ENCODE measurements at places on chromosomes 3 and 15.

DNA sequence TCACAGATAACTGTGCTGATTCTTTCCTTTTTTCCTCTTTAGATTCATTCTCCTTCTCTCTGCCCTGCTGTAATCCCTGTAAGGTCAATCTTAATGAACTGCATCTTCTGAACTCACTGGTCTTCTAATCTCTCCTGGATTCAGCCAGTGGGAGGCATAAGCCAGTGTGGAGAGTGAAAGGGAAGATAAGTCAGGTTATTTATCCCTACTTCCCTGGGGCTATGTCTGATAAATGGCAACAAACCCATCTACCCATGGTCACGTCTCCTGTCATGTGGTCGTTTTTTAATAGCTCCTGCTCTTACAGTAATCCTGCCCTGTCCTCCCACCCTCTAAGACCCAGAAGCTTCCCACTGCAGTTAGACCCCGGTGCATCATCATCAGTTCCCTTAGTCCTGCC, 199.6 kb upstream of the NAALADL2 start:
- no peak for DNase-seq

GRCh38 chr15:49121901-49122300, 33.5 kb downstream of the COPS2 start:
- no peak for DNase-seq

DNA sequence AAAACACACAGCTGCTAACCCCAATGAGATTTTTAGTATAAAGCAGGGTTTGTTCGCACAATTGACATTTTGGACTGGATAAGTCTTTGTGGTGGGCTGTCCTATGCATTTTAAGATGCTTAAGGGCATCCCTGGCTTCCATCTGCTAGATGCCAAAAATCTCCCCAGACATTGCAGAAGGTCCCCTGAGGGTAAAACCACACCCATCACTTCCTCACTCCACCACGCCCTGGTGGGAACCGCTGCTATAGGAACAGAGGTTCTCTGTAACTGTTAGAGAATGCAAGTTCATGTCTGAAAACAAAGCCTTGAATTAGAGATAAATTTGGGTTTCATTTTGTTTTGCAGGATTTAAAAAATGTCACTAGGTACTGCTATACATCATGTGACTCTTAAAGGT, 67.7 kb downstream of the ARHGEF26 start:
- no peak for DNase-seq

GRCh38 chr3:120170223-120170622, 76.0 kb upstream of the GSK3B start:
- DNase-seq = no peak

GRCh38 chr15:52796753-52797520, 6.8 kb upstream of the ONECUT1 start:
- DNase-seq = no peak

GRCh38 chr3:129574206-129574605, 31.2 kb downstream of the H1-8 start:
- DNase-seq = no peak

DNA sequence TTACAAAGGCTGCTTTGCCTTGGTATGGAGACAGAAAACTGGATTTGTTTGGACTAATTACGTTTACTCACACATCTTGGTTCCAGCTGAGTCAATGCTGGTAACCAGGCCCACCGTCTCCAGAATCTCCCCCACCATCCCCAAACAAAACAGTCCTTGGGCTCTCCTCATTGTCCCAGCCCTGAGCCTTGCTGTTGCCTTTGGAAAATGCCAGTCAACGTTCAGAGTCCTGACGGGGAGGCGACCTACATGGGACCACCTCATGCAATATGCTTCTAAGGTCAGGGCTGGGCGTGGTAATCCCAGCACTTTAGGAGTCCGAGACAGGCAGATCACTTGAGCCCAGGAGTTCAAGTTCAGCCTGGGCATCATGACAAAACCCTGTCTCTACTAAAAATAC, 85.2 kb upstream of the IQSEC1 start:
- no peak for DNase-seq

- DNase-seq = no peak
These were observed 101.7 kb downstream of the IGSF11 start for GRCh38 chr3:118932822-118933558.

DNA sequence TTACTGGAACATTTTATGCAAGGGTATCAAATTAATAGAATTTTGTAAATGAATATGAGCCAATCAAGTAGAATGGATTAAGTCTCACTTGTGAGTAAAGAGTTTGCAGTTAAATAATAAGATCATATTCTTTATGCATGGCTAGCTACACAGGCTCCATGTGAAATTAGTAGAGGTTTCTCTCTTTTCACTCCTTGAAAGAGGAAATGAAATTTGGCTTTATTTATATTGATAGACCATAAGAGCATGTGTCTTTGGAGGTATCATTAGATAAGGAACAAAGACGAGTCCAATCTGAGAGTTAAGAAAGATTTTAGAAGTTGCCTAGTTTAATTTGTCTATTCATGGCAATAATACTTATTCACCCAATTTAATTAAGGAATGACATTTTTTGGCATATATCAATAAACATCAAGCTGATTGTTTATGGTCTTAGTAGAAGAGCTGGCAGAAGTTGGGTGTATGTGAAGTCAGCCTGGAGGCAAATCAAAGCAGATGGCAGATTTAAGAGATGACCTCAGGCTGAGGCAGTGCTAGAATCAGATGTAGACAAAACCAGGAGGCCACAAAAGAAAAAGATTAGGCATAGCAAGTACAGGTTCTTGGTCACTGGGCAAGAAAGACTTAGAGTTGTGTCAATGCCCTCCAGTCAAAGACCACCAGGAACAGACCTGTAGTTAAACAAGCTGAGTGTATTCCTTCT, 406.5 kb upstream of the ARHGEF26 start:
- DNase-seq = no peak

- DNase-seq = no peak
These were observed 326.6 kb upstream of the ALCAM start for GRCh38 chr3:105040026-105040622.

DNA sequence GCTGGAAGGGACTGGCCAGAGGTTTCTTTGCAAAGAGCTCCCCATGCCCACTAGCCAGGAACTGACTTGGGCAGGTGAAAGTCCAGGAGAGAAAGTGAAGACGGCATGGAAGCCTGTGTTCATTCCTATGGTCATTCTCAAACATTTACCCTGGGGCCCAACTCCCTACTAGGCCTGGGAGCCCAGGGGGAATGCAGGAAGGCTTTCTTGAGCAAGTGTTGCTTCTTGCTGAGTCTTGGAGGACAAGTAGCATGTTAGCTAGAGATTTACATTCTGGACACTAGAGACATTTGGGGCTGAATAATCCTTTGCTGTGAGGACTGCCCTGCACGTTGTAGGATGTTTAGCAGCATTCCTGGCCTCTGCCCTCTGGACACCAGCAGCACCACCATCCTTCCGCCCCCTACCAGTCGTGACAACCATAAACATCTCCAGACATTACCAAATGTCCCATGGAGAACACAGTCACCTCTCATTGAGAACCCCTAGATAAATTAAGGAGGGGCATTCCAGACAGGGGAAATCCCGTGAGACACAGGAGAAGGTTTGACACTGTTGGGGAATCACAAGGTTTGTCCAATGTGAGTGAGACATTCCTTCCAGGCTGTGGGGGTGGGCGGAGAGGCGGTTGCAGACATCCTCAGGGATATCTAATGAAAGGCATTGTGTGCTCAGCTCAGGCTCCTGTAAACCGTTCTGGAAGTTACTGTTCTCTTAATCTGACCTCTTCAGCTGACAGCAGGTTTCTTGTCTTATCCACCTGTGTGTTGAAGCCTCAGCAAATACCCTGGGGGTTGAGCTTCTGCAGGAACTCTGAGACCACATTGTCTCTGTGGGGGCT, 236.2 kb downstream of the TLE3 start:
- DNase-seq = no peak
